Activated T-cell treated with anti-CD3 and anti-CD28 coated beads, Interleukin-2, amount 50 U/mL, for 24 hours (primary cell): ENCODE measurements at places on chromosomes 1 and 21.

DNA sequence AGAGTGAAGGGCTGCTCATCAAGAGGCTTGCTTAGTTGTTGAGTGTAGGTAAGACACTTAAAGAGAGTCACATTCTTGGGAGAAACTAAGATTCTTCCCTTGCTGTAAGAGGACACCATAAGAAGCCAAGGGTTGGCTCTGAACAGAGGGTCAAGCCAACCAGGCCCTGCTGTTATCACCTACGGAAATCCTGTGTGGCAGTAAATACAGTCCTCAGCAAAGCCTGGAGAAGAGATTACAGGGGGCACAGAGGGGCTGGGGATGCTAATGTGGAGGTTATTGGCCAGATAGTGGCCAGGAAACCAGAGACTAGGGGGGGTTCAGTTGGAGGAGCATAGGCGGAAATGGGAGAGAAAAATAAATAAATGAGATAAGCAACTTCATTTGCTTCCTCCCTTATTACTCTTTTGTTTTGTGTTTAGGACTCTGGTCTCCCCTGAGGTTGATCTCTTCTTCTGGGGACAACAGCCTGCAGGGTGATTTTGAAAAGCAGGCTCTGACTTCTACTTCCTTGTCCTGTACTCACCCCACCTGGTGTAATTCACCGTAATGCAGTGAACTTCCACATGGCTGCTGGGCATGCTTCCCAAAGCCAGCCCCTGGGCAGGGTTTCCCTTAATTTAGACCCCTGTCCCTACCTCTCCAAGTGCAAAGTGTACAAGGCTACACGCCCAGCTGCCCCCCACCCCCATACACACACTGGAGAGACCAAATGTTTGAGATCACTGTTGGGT, 40.9 kb downstream of the MTARC1 start:
- DNase-seq = no peak

GRCh38 chr1:224540535-224540934, 75.6 kb upstream of the CNIH3 start:
- DNase-seq = no peak

DNA sequence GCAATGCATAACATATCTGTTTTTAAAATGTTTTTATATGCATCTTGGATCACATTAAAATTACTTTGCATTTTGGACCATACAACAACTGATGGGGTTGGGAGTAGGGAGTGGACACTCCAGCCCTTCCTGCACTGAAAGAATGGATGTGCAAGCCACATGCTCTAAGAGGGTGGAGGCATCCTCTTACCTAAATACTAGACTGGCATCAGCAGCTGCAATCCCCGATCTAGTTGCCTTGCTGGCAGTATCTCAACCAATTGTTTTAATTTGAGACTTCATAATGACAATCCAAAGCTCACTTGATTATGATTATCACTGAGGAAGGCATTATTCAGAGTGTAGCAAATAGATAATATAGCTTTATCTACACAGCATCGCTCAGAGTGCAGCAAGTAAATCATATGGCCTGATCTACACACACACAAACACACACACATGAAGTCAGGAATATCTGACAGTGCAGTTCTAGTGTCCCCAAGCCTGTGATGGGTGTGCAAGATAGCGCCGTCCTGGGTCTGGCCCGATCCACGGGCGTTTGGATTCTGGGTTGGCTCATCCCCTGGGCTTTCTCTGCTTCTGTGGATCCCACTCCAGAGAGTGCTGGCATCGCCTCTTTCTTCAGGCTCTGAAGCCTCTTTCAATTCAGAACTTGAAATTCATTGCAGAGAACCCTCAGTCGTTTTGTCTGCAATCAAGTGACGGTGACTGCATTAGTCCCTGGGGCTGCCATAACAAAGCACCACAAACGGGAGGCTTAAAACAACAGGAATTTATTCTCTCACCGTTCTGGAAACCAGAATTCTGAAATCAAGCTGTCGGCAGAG, 181.3 kb downstream of the ETS2 start:
- no peak for DNase-seq

DNA sequence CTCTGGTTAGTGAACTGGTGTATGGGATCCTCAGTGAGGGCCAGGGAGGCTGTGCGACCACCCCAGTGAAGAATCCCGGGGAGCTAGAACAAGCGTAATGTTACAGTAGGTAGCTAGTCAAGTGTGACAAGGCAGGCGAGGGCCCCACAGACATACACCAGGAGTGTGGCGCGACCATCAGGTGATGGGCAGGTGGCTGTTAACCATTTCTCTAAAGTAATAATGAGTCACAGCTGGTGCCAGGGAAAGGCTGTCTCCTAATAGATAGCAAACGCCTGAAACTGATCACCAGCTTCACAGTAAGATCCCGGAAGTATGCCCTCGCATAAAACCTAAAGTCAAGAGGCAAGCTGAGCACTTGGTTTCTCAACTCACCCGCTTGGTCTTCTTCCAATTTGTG, 40.5 kb upstream of the TARBP1 start:
- no peak for DNase-seq

DNA sequence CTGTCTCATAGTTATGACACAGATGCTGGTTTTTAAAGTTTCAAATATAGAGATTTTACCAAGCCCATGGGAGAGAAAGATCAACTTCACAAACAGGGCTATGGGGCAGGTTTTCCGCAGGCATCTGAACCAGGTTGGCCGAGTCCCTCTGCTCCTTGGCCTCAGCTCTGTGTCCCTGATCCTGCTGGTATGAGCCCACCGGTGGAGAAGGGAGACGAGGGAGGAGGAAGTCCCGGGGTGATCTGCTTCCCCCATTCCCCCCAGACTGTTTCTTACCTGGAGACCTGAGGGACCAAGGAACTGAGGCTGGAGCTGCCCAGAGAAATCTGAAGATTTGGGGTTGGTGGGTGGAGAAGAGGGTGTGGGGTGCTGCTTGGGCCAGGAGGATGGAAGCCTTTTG, 28.9 kb upstream of the BTG2 start:
- no peak for DNase-seq

DNA sequence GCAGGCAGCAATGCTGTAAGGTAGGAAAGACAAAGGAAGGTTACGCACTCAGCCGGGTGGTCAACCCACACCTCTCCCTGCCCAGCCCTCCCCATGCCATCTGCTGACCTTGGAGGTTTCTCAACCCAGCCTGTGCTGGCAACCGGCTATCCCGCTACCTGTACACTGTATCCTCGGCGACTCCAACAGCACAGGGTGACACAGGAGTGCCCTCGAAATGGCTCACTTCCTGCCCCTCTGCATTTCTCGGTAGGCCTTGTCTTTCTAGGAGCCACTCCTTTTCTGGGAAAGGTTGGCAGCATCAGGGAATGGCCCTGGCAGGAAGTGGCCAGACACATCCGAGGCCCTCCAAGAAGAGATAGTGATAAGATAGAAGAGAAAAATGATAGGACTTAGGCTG, 124.0 kb downstream of the PROX1 start:
- DNase-seq = no peak

DNA sequence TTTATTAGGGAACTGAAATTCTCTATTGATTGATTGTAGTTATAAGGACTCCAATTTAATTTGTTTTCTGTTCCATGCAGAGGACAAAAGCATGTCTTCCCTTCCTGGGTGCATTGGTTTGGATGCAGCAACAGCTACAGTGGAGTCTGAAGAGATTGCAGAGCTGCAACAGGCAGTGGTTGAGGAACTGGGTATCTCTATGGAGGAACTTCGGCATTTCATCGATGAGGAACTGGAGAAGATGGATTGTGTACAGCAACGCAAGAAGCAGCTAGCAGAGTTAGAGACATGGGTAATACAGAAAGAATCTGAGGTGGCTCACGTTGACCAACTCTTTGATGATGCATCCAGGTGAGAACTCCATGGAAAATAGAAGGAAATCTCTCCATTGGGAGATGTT, 1.5 kb downstream of the SETDB1 start:
- DNase-seq = no peak
